ENCODE measurements at places on chromosomes 6 and 20. TPM values are rescaled to one million over a fixed set of nuclear protein-coding genes. Genes with fewer than 3 reads are reported as not detected.

DNA sequence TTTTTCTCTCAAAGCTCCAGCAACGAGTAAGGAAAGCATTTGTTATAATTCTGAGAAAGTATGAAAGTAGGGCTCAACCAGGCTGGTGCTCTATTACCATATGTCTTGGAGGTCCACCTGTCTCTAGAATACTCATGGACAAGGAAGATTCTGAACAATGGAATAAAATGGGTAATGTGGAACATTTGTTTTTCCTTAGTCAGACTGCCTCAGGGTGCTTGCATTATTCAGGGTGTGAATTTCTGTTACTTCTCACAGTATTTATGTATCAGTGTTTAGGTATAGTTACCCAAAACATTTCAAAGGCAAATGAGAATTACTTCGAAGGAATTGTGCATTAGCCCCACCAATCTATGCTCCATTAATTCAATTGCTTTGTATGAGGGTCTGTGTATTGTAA, 586.2 kb upstream of the CITED2 start:
- DNase-seq, result no peak
- no peaks in the 10 kb centered on the region for H3K27me3 ChIP-seq
- H3K27ac ChIP-seq, result no peak overlapping the region
- peaks cover 3% of the 10 kb centered on the region for H3K4me1 ChIP-seq
- H3K36me3 ChIP-seq, result no peaks in the 10 kb centered on the region
- no peak overlapping the region for H3K4me3 ChIP-seq

Gene DST
- polyA plus RNA-seq, result not detected

- no peaks in the 10 kb centered on the region for H3K27me3 ChIP-seq
- no peak overlapping the region for H3K4me3 ChIP-seq
- DNase-seq, result no peak
- no peak overlapping the region for H3K27ac ChIP-seq
- H3K36me3 ChIP-seq, result peaks cover 8% of the 10 kb centered on the region
Observed at GRCh38 chr6:139230391-139230840, 61.4 kb downstream of the TXLNB start.

Gene SLC22A7
- not detected for polyA plus RNA-seq

GRCh38 chr6:156125844-156126243, 651.3 kb upstream of the ARID1B start:
- DNase-seq, result no peak
- H3K27me3 ChIP-seq, result no peaks in the 10 kb centered on the region
- H3K36me3 ChIP-seq, result no peaks in the 10 kb centered on the region
- no peak overlapping the region for H3K4me3 ChIP-seq

Gene GSTA1
- not detected for polyA plus RNA-seq

Gene TAAR1
- not detected for polyA plus RNA-seq

Gene SIRPB2
- polyA plus RNA-seq, result 0.18 TPM

- no peak overlapping the region for H3K27ac ChIP-seq
- no peaks in the 10 kb centered on the region for H3K27me3 ChIP-seq
- no peak for DNase-seq
- H3K4me1 ChIP-seq, result peaks cover 66% of the 10 kb centered on the region
Observed at GRCh38 chr20:48740292-48740649, 87.5 kb downstream of the PREX1 start.

DNA sequence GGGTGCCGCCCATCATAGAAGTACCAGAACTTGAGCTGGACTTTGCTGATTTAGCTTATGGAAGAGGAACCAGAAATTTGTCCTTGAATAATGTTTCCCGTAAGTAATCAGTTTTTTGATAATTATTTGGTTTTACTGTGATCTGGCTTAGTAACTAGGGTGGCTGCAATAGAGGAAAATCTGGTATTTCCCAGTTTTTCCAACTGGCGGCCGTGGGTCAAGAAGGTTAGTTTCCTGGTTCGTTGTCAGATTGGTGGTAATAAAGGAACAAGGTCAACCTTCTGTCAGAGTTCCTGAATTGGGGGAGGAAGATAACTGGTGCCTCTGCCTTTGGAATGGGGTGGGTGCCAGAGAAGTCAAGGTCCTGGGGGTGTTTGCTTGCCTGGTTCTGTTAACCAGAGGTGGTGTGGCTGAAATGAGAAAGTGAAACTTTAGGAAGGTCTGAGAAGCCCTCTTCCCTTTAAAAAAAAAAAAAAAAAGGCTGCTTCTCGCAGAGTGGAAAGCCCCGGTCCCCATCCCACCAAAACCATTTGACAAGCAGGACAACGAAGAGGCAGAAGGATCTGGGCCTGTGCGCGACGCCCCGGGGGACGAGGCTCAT, at the start of gene CALHM6:
CALHM6 (plus strand) TSS at position 45 of the 601 bp plus-strand sequence; CDS start at position 600, 555 bp downstream.
- H3K36me3 ChIP-seq, result no peaks in the 10 kb centered on the region
- no peaks in the 10 kb centered on the region for H3K27me3 ChIP-seq
- H3K4me3 ChIP-seq, result peak within 1 kb of the TSS; percentile 89
- no peak for DNase-seq
- peaks cover 33% of the 10 kb centered on the region for H3K4me1 ChIP-seq
- H3K27ac ChIP-seq, result peak within 1 kb of the TSS; percentile 95

- H3K27ac ChIP-seq, result no peak overlapping the region
- peaks cover 20% of the 10 kb centered on the region for H3K4me1 ChIP-seq
- no peaks in the 10 kb centered on the region for H3K27me3 ChIP-seq
- no peaks in the 10 kb centered on the region for H3K36me3 ChIP-seq
Observed at GRCh38 chr20:47464380-47465101, 37.1 kb upstream of the NCOA3 start.

DNA sequence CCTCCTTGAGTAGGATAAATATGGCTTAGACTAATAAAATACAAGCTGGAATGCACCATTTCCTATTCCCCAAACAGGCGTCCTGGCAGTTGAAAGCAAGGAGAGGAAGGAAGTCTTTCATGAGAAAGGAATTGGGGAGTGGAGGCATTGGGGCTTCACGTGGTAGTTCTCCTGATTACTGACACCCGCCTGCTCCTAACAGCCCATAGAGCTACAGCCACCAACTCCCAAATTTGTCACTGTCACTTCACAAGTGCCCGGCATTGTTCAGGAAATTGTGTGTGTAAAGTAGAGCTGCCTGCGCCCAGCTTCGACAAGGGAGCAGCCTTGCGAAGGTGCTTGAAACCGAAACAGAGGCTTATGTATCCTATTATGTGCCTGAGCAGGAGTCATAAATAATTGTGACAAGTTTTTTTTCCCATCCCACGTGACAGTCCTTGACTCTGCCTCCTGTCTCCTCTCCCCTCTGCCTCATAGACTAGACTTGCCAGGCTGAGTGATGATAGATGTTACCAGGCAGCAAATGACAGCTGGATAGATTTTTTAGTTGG, 301.7 kb upstream of the ZFP64 start:
- peaks cover 29% of the 10 kb centered on the region for H3K27me3 ChIP-seq
- peaks cover 7% of the 10 kb centered on the region for H3K4me1 ChIP-seq
- DNase-seq, result no peak
- H3K36me3 ChIP-seq, result no peaks in the 10 kb centered on the region

Gene SLC17A1
- not detected for polyA plus RNA-seq

GRCh38 chr20:45283551-45284057, 23.0 kb upstream of the RBPJL start:
- H3K4me1 ChIP-seq, result peaks cover 4% of the 10 kb centered on the region
- no peak overlapping the region for H3K27ac ChIP-seq
- peaks cover 60% of the 10 kb centered on the region for H3K27me3 ChIP-seq

Gene OLIG3
- polyA plus RNA-seq, result not detected

DNA sequence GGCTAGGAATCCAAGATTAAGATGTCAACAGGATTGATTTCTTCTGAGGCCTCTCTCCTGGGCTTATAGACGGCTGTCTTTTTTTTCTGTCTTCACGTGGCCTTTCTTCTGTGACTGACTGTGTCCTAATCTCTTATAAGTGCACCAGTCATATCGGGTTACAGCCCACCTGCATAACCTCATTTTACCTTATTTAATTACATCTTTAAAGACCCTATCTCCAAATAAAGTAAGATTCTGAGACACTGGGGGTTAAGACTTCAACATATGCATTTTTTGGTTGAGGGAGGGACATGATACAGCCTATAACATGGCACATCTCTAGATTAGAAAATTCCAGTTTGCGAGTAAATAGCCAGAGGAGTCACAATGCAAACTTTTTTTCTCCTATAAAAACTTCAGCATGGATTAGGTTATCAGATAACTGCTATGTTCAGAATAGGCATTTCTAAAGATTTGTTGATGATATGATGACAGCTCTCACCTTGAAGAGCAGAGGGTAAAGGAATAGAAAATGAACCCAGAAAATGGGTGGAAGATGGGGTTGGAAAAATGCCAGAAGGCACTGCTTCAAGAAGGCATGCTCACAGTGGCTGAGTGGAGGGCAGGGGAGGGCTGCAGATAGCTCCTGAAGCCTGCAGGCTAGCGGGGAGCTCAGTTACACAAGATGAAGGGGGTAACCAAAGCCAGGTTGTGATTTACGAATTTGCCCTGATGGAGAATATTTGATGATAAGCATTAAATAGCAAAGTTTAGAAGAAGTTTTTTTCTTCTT, 8.7 kb upstream of the PDE7B start:
- no peak overlapping the region for H3K4me3 ChIP-seq
- DNase-seq, result no peak
- no peaks in the 10 kb centered on the region for H3K4me1 ChIP-seq
- no peaks in the 10 kb centered on the region for H3K36me3 ChIP-seq

- H3K4me3 ChIP-seq, result no peak overlapping the region
- no peak overlapping the region for H3K27ac ChIP-seq
- H3K4me1 ChIP-seq, result no peaks in the 10 kb centered on the region
- peaks cover 6% of the 10 kb centered on the region for H3K27me3 ChIP-seq
- peaks cover 22% of the 10 kb centered on the region for H3K36me3 ChIP-seq
- DNase-seq, result no peak
Observed at GRCh38 chr6:12450467-12450866, 160.3 kb downstream of the EDN1 start.

DNA sequence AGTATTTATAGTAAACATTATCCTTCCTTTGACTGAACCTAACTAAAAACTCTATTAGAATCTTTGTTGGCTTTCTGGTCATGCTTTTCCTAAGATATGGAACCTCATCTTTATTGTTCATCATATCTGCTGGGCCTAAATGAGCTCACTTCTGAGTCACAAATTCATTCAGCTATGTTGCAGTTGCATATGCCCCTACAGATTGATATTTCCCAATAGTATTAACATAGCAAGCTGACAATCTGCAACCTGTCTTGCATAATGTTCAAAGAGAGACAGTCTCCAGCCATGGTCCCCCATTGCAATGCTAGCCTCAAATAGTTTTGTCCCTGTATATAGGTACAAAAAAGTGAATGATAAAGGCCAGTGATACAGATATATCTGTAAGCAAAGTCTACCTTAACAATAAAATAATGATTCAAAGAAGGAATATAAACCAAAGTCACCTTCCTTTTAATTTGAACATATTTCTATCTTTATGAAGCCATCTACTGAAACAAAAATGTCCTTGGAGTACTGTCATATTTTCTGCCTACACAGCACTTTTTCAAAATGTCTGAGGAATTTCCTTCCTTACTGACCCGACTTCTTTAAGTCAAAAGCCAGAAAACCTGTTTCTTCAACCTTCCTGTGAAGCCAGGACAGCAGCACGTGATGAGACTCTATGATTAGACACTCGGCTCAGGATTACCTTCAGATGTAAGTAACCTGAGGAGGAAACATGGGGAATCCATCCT, 140.7 kb downstream of the UBE3D start:
- peaks cover 9% of the 10 kb centered on the region for H3K36me3 ChIP-seq
- no peaks in the 10 kb centered on the region for H3K4me1 ChIP-seq
- no peak overlapping the region for H3K27ac ChIP-seq
- no peak for DNase-seq

Gene SHLD1
- polyA plus RNA-seq, result 27.8 TPM

DNA sequence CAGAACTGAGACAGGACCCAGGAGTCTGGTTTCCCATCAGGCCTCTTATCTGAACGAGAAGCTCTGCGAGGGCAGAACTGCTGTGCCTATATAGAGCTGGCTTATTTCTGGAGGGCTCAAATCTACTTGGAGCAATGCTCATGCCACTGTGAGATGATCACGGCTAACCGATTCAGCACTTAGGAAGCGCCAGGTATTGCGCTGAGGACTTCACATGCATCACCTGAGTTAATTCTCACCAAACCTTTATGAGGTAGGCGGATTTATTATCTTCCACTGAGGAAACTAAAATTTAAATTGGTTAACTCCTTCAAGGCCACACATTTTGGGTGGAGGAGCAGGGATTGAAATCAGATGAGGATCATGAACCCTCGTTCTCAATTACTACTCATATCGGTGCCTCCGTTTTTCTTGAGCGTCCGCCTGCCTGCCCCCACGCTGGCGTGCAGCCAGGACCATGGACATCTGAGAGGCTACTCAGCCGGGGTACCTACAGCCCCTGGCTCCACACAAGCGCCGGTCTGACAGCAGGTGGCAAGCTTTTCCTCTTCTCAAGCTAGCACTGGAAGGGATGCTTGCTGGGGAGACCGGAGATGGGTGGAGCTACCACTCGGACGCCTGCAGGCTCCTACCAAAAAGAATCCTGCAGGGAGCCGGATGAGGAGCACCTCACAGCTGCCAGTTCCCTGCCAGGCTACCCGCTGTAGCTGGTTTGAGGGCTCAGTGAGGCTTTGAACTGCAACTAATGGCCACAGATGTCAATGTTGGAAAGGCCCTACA, 1.0 kb upstream of the PCIF1 start:
- peak overlapping the region; percentile 98 for H3K4me3 ChIP-seq
- H3K36me3 ChIP-seq, result peaks cover 12% of the 10 kb centered on the region
- peak; percentile 32 for DNase-seq
- peaks cover 8% of the 10 kb centered on the region for H3K4me1 ChIP-seq
- H3K27me3 ChIP-seq, result no peaks in the 10 kb centered on the region

Gene PPP1R3G
- not detected for polyA plus RNA-seq

- no peak overlapping the region for H3K4me3 ChIP-seq
- H3K27me3 ChIP-seq, result no peaks in the 10 kb centered on the region
- no peak for DNase-seq
- no peaks in the 10 kb centered on the region for H3K4me1 ChIP-seq
Observed at GRCh38 chr20:54573838-54574237, 98.4 kb downstream of the DOK5 start.

DNA sequence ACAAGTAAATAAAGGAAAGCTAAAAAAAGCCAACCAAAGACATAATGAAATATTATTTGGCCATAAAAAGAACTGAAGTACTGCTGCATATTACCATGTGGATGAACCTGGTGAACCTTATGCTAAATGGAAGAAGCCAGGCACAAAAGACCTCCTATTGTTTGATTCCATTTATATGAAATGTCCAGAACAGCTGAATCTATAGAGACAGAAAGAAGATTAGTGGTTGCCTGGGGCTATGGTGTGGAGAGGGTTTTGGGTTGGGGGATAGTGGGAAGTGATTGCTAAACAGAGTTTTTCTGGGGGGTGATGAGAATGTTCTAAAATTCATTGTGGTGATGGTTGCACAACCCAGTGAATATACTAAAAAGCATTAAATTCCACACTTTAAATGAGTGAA, 53.2 kb downstream of the TSBP1 start:
- H3K4me3 ChIP-seq, result no peak overlapping the region
- H3K27me3 ChIP-seq, result no peaks in the 10 kb centered on the region
- H3K36me3 ChIP-seq, result no peaks in the 10 kb centered on the region
- H3K27ac ChIP-seq, result no peak overlapping the region

All from naive B cell (primary cell).